ENCODE measurements at places on chromosomes 4 and X.

GRCh38 chr4:154634058-154634457 lies 21.6 kb upstream of the FGG start:
- no peak for DNase-seq

- peak; percentile 29 for DNase-seq
These were observed 29.2 kb downstream of the TBC1D9 start for GRCh38 chr4:140726776-140727500.

DNA sequence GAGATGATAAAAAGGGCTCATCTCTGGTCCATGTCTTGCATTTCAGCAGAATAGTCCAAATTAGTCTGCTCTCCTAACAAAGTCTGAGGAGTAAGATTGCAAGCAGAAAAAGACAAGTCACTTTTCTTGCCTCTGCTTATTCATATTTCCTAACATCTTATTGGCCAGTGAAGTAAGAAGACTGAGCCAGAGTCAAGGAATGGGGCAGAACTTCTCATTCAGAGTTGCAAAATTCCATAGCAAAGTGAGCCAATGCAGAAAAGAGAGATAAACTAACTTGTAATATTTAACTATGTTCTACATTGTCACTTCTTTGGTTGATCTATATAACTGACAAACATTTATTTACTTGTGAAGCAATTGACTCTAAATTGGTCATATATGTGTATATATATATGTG lies 2304.0 kb downstream of the ARAP2 start:
- DNase-seq = peak; percentile 52

DNA sequence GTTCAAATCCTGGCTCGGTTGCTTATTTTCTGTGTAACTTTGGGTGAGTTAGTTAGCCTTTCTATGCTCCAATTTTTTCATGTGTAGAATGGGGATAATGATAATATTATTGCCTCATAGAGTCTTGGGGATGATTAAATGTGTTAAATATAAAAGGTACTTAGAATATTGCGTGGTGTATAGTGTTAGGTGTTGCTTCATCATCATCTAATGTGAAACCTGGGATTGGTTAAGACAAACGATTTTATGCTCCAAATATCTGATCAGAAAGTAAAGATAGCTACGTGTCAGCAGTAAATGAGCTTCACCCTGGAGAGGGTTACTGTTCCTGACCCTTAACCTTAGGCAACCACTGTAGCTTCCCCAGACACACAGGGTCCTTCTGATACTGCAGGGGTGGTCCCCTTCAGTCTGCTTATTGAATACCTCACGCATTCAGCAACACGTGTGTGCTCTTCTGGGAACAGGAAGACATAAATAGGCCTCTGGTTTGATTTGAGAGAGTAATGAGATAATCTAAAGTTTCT lies 50.1 kb downstream of the GPAT3 start:
- DNase-seq = no peak

DNA sequence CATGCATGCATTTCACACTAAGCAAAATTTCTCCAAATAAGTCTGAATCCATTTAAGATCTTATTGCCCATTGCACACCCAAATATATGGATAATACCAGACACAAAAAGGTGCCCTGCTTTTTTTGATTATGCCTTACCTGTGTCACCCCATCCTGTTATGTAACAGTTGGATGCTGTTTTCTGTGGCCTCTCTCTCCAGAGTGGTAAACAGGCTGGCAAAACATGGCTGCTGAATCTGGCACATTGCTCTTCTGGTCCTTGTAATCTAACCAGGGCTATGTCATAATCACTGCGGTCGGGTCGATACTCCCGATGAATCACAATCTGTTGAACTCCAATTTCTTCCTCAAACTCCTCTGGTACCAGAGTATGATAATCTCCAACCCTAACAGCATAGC lies 70.1 kb downstream of the PRSS12 start:
- DNase-seq = peak; percentile 56

GRCh38 chrX:13085526-13085925 lies 41.1 kb upstream of the FAM9C start:
- DNase-seq = no peak

DNA sequence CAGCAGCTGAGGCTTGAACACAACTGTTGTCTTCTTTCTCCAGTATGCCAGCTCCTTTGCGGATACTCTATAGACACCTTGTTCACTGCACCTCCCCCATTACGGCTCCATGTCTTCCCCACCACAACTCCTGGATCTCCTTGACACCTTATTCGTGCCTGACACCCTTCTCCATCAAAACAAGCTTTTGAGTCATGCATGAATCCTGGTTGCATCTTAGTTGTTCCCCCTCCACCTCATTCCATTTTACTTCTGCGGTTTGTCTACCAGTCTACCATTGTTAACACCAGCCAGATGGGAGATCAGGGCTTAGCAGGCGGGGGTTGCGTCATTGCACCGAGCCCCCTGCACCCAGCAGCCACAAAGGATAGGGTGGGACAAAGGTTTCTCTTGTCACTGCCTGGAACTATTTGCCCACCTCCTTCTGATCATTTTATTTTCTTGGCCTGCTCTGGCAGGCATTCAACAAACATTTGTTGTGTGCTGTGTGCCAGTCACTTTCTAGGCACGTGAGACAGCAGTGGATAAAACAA lies 2.0 kb upstream of the CDK16 start:
- DNase-seq = no peak

- peak; percentile 92 for DNase-seq
These were observed 46.5 kb downstream of the RFC1 start for GRCh38 chr4:39319676-39320075.

DNA sequence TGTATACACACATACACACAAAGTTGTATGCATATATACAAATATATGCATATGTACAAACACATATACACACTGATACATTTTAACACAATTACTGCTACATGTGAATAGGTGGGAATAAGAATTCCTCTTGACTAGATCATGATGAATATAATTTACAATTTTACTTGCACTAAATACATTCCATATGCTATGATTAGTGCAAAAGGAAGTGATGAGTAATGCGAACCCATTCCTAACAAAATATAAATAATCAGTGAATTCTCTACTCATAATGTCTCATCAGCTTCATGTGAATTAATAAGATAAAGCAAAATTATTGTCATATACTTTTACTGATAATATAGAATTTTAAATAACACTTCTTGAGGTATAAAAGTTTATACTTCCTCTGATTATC lies 1077.3 kb upstream of the PCDH10 start:
- peak; percentile 21 for DNase-seq

- no peak for DNase-seq
These were observed 8.6 kb upstream of the KIAA0232 start for GRCh38 chr4:6773616-6774540.

- no peak for DNase-seq
These were observed 4.5 kb upstream of the TNIP3 start for GRCh38 chr4:121168446-121169281.

- peak; percentile 52 for DNase-seq
These were observed 11.6 kb downstream of the PAGE4 start for GRCh38 chrX:49840679-49841078.

DNA sequence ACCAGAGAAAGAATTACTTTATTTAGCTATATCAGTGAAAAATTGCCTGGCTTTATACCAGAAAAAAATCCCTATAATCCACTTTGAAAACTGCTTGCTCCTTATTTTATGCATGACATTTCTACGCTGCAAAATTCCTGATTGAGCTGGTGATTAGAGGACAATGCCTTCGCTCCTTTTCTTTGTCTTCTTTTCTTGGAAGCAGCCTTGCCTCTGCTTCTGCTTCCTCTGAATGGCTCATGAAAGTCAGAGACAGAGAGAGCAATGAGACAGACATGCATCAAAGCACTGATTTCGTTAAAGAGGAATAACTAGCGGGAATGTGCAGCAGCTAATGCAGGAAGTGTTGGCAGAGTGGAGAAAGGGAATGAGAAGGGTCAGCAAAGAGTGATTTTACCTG lies 294.3 kb upstream of the IGFBP7 start:
- DNase-seq = no peak

- no peak for DNase-seq
These were observed 8.3 kb downstream of the SEC24B start for GRCh38 chr4:109441862-109442458.

DNA sequence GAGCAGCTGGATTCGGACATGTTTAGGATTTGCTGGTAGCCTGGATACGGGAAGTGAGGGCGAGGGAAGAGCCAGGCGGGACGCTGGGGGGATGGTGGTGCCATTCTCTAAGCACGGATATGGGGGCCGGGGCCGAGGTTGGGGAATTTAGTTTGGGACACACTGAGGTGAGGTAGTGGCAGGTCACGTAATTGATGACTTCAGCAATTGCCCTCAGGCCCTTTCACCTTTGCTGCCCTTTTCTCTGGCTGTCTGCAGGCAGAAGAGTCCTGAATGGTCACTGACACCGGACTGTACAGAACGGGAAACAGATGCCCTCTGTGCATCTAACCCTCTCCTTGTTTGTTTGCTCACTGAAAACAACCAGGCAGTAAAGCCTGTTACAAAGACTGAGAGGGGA lies 16.9 kb upstream of the HMGB3 start:
- DNase-seq = no peak

- DNase-seq = peak; percentile 17
These were observed 335.3 kb downstream of the PABPC4L start for GRCh38 chr4:133866328-133866699.

DNA sequence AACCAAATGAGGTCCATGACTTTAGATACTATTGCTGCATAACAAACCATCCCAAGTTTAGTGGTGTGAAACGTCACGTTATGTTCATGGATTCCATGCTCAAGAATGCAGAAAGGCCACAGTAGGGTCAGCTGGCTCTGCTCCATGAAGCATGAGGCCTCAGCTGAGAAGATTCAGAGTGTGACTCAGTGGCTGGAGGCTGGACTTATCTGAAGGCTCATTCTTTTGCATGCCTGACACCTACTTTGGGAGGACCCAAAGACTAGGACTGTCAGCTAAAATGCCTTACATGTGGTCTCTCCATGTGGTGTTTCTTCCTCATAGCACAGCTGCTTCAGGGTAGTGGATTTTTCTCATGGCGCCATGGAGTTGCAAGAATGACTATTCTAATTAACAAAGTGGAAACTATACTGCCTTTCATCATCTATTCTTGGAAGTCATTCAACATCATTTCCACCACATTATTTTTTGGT lies 11.5 kb upstream of the CCDC149 start:
- peak; percentile 92 for DNase-seq

GRCh38 chr4:146029939-146030710 lies 91.5 kb upstream of the ZNF827 start:
- DNase-seq = no peak

GRCh38 chr4:152430507-152430906 lies 105.4 kb downstream of the FBXW7 start:
- no peak for DNase-seq

- DNase-seq = no peak
These were observed 872.4 kb downstream of the C4orf33 start for GRCh38 chr4:129968366-129968765.

GRCh38 chrX:68061206-68061535 lies 372.1 kb downstream of the OPHN1 start:
- no peak for DNase-seq

GRCh38 chr4:30792601-30793000 lies 72.4 kb downstream of the PCDH7 start:
- no peak for DNase-seq

All from fibroblast of pulmonary artery (primary cell).